Left ventricle myocardium superior (tissue), 1 donor: ENCODE measurements at places on chromosomes 1 and 21.
A peak's percentile ranks its signal among the peaks of the same experiment; 100 is the strongest.

DNA sequence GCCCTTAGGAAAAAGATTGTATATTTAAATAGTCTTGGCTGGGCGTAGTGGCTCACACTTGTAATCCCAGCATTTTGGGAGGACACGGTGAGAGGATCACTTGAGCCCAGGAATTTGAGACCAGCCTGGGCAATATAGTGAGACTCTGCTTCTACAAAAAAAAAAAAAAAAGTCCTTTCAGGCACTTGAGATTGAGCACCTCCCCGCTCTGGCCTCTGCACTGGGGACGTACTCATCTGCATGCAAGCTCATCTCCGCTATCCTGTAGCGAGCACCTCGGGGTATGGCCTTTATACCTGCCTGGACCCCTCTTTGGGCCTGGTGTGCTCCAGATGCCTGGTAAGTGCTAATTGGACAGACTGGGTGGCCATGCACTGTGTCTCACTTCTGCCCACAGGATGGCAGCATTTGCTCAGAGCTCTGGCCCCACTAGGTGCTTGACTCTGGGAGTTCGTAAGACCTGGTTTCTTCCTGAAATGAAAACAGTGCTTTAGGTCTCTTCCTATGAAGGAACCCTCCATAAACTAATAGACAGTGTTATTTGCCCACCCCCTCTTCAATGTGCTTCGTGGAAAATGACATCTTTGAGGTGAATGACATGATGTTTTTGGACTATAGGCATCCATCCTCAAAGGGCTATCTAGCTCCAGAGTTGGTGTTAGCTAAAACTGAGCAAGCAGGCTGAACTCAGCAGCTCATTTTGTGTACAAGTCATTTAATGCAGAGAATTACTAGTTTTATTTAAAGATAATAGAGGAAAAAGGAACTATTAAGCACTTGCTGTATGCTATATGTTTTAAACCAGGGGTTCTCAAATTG, 61.7 kb upstream of the ADAR start:
- peak; percentile 79 for DNase-seq

DNA sequence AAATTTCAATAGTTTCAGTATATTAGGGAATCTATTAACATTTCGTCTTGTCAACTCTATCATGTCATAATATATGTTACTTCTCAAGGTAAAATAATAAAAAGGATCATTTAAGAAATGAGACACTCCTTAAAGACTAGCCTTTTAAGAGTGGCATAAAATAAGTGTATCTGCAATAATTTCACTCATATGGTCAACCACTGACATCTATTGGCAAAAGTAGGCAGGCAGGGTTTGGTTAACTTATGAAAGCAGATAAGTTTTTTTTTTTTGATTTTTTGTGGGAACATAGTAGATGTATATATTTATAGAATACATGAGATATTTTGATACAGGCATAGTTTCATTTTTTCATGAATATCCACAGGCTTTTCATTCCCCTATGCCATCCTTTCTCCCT, 5.5 kb upstream of the RGS21 start:
- DNase-seq = no peak

DNA sequence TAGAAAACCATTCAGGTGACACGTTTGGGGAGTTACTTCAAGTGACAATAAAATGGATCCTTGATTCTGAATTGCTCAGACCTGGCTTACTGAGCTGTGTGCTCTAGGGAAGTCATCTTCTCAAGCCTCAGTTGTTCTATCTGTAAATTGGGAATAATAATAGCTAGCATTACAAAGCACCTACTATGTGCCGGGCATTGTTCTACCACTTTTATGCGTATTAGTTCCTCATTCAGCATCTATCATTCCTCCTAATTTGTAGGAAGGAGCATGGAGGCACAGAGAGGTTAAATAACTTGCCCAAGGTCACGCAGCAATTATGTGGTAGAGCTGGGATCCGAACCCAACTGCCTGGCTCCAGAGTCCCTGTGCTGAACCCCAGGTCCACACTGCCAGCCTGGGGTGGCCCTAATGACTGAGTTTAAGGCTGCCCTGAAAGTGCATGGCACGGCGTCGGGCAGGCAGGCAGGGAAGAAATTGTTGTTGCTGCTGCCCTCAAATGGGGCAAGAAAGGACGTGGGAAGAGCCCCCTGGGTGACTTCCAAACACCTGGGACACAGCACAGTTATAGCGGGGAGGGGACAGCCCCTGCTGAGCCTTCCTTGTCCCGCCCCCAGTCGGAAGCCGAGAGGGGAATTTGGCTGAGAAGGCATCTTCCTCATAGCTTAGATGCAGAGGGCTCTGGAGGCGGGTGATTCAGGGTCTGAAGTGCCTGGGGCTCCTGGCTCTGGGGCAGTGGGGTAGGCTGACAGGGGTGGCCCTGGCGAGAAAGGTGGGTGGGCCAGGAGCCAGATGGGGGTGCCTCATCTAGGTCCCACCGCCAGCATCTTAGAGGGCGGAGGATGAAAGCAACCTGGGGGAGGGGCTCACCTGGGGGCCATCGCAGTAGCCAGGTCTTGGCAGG, 86.5 kb upstream of the IFFO2 start:
- no peak for DNase-seq

GRCh38 chr21:42214081-42214750, 4.7 kb upstream of the ABCG1 start:
- DNase-seq = no peak

- DNase-seq = no peak
These were observed 70.1 kb downstream of the KCNJ15 start for GRCh38 chr21:38326899-38327298.

DNA sequence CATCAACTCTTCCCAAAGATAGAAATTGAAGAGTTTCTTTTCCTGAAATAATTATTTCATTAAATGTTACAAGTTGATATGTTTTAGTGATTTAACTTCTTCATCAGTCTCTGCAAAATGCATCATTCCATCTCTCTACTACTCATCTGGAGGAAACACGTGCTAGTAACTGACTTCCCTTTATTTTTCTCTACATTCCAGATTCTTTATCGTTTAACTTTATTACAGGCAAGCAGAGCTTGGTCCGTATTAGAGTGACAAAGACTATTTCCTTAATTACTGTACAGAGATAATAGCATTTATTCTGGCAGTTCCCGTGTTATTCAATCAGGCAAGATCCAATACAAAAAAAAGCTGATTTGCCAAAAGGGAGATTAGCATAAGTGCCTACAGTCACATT, 88.6 kb downstream of the TM2D1 start:
- no peak for DNase-seq

DNA sequence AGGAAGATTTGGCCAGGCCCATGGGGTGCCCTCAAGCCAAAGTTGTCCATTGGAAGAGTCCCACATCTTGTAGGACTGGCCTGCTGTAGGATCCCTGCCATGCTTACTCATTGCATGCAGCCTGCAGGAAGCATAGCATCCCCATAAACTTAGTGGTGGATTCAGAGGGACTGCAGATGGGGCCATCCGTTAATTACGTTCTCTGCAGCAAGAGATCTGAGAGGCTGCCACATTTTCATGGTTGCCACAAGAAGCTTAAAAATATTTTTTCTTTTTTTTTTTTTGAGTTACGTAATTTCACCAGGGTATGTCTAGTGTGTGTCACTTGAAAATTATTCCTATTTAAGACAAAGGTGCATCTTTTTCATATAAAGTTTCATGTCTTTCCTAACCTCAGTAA, 329.7 kb upstream of the USP24 start:
- DNase-seq = no peak

DNA sequence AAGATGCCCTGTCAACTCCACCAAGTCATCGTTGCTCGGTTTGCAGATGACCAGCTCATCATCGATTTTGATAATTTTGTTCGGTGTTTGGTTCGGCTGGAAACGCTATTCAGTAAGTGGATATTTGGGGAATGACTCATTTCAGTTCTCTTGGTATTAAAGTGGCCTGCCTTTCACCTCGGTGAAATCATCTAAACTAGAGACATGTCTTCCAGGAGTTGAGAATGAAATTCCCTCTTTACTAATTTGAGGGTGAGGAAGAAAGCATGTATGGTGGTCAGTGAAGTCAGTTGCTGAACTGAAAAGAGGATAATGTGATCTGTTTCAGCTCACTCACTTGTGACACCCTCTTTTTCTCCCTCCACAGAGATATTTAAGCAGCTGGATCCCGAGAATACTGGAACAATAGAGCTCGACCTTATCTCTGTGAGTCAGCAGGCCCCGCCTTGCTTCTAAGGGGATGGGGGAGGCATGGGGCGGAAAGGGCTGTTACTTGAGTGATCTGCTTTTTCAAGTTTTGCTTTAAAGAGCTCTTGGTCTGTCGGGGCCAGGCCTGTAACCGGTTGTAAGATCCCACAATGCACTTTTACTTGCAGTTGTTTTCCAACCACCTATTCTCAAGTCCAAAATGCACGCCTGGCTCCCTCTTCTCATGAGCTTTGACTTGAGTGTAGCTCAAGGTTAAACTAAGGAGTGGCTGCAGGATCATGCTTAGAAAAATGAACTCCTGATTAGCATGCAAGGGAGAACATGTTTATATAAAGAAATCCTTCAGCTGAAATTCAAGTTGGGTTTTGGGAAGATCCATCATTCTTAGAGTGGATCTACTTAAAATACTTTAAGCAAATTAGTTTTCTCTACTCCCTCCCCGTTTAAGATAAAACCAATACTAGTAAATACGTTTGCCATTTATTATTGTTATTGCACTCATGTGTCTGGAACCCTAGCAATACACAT, 59.8 kb downstream of the CAPN2 start:
- DNase-seq = peak; percentile 71

- DNase-seq = no peak
These were observed 21.6 kb downstream of the URB1 start for GRCh38 chr21:32370998-32371766.

DNA sequence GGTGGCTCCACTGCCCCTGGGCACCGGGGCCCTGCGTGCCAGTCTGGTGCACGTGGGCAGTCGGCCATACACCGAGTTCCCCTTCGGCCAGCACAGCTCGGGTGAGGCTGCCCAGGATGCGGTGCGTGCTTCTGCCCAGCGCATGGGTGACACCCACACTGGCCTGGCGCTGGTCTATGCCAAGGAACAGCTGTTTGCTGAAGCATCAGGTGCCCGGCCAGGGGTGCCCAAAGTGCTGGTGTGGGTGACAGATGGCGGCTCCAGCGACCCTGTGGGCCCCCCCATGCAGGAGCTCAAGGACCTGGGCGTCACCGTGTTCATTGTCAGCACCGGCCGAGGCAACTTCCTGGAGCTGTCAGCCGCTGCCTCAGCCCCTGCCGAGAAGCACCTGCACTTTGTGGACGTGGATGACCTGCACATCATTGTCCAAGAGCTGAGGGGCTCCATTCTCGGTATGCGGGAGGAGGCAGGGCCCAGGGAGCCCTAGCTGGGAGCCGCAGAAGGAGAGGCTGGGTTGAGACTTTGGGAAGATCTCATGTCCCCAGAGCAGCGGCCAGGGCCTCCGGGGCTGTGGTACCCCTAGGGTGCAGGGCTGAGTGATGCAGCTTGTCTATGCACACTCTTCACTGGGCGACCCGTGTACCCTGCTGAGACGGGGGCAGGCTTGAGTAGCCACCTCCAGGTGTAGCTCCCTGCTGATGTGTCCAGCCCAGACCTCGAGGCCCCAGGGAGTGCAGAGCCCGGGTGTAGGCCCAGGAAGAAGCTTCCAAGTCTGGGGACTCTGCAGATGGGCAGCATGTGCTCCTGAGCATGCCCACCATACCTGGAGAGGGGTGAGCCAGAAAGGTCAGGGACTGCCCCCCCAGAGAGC, 1.8 kb downstream of the VWA1 start:
- peak; percentile 23 for DNase-seq

DNA sequence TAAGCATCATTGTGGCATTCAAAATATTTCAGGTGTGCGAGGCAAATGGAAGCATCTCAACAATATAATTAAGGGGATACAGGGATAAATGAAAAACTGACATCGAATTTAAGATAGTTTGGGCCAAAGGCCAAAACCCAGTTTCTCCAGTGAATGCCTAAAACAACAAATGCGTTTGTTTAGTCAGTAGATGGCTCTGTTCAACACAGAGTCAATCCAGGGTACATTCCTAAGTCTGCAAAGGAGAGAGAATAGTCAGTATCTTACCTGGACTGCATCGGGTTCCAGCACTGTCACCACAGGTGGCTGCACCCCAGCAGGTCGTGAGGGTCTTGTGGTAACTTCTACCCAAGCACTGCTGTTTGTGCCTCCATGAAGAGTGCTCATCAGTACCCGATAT, 321.1 kb downstream of the KCTD3 start:
- DNase-seq = no peak

DNA sequence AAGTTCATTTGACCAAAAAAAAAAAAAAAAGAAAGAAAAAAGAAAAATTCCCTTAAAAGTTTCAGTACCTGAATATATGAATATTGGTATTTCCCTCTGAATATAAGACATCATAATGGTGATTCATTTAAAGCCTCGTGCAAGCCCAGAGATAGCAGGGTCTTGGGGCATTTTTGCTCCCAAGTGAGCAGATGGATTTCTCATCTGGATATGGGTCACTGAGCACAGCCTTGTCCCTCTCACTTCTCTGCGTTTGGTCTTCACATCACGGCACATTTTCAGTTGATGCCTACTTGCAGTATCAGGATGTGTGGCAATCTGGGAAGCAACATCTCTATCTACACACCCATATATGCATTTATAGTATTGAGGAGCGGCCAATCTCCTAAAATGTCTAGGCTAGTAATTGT, 12.7 kb downstream of the CD58 start:
- no peak for DNase-seq

DNA sequence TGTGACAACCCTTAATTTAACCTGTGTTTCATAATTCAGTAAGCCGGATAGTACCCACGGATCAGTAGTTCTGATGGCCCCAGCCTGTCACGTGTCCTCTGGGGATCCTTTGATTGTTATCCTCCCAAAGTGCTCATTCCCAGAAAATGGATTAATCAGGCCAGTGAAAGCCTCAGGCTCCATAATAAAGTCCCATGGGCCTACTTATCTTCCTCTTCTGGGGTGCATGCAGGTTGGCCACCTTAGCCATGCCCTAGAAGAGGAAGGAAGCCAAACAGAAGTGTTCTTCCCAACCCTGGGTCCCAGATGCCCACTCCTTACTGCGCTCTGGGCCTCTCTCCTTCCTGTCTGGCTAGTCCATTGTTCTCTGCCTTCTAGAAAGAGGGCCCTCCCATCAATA, 146.1 kb downstream of the EDEM3 start:
- DNase-seq = no peak
